ENCODE measurements at places on chromosomes 6 and 20.

DNA sequence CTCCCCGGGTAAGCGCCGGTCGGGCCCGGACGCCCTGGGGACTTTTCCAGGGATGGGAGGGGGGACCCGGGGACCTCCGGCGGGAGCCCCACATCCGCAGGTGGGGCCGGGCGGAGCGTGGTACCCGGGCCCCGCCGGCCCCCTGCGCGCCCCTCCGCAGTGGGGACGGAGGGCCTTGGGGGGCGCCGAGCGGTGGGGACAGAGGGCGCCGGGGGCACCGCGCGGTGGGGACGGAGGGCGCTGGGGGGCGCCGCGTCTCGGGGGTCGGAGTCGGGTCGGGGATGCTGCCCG lies 270 bp downstream of the PLEKHG1 start:
- DNase-seq, result no peak

- DNase-seq, result no peak
These were observed 30.2 kb downstream of the PRR18 start for GRCh38 chr6:166277892-166278578.

DNA sequence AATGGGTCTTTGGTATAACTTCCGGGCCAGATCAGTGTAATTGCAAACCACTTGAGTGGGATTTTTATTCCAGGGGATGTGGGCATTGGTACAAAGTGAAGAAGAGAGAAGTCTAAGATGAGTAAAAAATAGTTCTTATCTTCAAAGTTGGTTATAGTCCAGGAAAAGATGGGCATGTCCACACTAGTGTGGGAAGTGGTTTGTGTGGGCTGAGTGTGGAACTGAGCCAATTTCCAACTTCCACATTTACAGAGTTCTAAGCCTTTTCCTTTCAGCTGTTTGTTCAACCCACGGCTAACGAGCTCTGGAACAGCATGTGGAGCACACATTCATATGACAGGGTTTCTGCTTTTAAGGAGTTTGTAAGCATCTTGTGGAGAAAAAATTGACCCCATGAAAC lies 72.3 kb upstream of the IFNGR1 start:
- peak; percentile 10 for DNase-seq

GRCh38 chr6:43917878-43918382 lies 147.9 kb downstream of the VEGFA start:
- no peak for DNase-seq

DNA sequence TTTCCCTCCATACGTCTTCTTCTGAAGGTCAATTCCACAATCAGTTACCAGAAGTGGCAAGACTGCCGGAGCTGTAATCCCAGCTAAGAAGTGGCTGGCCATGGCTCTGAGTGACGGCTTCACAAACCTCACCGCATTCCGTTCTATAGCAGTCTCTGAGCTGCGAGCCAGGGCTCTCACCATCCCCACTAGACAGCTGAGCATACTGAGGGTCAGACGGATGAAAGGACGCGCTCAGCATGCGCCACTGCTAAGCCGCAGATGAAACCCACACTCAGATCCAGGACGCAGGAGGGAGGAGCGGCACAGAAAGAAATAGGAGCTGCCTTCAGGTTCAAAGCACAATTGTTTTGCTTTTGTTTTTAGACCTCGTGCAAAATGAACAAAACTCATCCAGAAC lies 97.9 kb downstream of the ANKRD60 start:
- DNase-seq, result no peak

GRCh38 chr6:121573481-121573880 lies 138.0 kb downstream of the GJA1 start:
- no peak for DNase-seq

DNA sequence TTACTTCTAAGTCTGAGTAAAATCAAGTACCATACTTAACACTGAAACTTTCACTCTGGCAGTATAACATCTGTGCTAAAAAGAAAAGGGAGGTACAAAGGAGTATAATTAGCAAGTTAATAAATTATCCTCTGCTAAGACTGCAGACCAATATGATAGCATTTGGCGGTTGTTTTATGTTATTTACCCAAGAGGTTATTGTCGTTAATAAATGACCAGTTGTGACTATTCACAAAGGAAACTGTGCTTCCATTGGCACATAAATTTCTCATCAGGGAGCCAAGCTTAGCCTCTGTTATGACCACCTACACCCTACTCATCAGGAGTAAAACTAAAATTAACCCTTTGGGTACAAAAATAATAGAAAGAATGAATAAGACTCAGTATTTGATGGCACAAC lies 86.5 kb downstream of the CRYBG1 start:
- no peak for DNase-seq

GRCh38 chr20:4876731-4877130 lies 124.6 kb downstream of the SLC23A2 start:
- DNase-seq, result no peak

DNA sequence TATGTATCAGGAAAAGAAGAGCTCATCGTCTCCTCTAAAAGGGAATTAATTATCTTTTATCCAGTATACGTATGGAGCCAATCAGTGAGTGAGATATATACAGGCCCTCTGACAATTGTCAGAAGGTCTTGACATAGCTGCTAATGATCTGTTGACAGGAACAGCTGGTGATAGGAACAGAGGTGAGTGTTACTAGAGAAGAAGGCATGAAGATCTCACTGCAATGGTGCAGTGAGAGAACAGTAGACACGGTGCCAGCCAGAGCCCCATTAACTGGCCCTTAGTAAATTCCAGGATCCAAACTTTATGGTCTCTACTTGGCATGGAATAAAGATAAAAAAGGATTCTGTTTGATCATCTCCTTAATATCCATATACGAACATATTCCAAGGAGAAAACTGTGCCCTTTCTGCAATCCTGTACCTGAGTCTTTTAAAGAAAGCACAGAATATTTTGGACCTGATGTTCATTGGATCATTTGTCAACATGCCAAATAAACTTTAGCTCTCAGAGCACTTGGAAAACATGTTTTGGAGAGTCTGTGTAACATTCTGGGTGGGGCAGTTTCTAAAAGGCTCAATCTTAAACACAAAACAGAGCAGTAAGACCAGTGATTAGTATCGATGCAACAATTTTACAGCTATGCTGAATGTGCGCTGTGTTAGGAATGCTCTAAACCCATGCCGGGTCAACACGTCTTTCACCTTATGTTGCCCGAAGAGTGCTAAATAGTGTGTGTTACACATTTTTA lies 135.8 kb upstream of the CITED2 start:
- no peak for DNase-seq

GRCh38 chr20:38373231-38373867 lies 27.1 kb downstream of the LBP start:
- DNase-seq, result no peak

GRCh38 chr6:150696190-150696589 lies 96.5 kb downstream of the PLEKHG1 start:
- DNase-seq, result no peak

DNA sequence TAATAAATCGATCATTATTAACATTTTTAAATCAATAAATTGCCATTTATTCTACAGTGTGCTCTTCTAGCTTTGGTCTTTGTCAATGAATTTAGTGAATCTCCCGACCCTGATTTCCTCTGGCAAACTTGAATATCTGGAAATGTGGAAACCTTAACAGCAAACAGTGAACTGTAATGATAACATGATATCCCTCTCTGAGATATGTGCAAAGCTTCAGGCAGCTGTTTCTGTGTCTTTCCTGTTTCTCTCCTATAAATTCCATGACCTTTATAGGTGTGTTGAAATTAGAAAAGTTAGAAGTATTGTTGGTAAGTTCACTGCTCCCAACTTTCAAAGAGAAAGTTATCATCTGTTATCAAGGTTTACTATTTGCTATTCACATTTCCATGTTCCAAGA lies 218.8 kb upstream of the RNF217 start:
- DNase-seq, result no peak

GRCh38 chr6:106973836-106974335 lies 643 bp downstream of the CD24 start:
- DNase-seq, result no peak

DNA sequence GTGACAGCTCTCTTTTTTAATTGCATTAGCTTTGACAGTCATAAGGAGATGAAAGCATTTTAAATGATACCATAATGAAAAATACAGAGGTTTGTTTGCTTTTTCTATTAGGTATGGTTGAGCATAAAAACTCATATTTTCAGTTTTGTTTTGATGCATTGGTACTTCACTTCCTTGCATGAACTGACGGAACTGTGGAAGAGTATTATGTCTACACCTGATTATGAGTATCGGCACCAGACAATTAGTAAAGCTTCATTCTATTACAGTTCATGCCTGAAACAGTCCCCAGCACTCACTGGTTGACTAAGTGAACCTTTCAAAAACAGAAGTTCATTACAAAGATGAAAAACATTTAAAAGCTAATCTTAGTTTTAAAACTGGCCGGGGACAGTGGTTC lies 593.0 kb downstream of the GRIK2 start:
- no peak for DNase-seq

DNA sequence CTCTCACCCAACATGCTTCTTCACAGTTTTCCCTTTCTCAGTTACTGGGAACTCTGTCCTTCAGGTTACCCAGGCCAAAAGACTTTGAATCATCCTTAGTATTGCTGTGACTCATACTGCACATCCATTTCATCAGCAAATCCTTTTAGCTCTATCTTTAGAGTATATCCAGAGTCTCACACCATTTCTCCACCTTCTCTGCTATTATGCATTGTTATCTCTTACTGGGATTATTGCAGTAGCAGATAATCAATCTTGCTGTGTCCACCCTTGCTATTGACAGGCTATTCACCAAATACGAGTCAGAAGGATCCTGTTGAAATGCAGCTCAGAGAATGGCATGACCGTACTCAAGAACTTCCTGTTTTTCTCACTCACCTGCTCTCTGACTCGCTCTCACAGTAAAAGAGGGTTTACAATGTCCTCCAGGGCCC lies 57.3 kb downstream of the BCKDHB start:
- peak; percentile 20 for DNase-seq

DNA sequence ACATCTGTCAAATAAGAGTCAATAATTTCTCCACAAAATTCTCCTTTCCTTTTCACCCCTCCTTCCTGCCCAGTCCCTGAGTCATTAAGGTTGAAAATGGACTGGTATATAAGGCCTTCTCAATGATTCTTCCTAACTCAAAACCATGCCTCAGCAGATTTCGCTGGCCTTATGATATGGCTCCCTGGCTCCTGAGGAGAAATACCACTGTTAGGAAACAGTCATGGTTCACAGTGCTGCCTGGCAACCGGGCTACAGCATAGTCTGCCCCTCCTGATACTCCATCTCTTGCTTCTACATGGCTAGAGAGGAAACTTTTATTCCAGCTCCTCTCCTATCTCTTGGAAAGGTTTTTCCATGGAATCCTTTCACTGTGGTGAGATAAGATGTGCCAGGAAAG lies 4.7 kb downstream of the UBE2J1 start:
- no peak for DNase-seq

DNA sequence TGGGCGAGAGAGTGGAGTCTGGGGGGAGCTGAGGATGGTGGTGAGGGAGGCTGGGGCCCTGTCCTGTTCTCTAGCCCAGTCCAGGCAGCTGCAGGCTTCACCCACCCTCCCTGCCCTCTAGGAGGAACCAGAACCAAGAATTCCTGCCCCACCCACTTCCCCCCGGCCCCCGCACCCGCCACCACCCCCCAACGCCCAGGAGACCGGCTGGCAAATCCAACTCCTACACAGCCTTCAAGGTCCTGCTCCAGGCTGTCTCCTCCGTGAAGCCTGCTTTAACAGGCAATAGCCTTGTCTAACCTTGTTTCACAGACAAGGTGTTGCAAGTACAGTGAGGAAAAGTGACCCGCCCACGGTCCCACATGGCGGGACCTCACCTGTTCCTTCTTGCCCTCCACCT lies 2.4 kb downstream of the SPDEF start:
- DNase-seq, result no peak

- DNase-seq, result no peak
These were observed 112.1 kb downstream of the TOX2 start for GRCh38 chr20:44026647-44027342.

- peak; percentile 34 for DNase-seq
These were observed 48.2 kb upstream of the MLN start for GRCh38 chr6:33851959-33852358.

DNA sequence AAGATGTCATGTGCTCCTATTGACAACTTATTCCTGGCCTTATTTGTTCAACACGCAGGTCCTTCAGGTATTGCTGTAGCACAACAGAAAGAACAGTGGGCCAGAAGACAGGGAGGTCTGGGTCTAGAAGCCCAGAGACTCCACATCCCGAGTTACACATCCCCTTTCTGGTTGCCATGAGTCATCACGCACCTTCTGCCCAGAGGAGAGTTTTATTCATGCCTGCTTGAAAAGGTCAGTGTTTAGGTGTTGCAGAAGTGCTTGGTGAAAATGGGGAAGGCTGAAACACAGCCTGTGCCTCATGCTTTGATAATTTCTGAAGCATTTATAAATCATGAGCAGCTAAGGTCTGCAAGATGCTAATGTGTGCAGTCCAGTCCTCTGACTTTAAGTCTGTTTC lies 256.4 kb downstream of the GMPR start:
- DNase-seq, result no peak

- no peak for DNase-seq
These were observed 795 bp downstream of the MMP24OS start for GRCh38 chr20:35277127-35277526.

- peak; percentile 89 for DNase-seq
These were observed 38.9 kb downstream of the OR2B2 start for GRCh38 chr6:27873021-27873940.

DNA sequence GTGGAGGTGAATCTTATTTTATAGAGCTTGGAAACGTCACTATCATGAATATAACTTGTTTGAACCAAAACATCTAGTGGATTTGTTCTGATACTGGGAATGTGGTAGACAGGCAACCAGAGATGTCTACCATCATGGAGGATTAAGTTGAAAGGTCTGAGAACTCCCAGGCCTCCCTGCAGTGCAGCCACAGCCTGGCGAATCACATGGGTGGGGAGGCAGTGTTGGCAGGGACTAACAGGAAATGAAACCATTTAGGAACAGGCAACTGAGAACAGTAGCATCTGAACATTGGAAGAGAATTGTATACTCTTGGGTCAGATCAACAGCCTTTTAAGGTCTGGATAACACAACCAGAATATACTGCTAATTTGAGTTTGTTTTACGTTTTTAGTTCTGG lies 22.3 kb upstream of the CEP162 start:
- DNase-seq, result no peak

- no peak for DNase-seq
These were observed 34.8 kb downstream of the PSMG4 start for GRCh38 chr6:3293271-3294155.

DNA sequence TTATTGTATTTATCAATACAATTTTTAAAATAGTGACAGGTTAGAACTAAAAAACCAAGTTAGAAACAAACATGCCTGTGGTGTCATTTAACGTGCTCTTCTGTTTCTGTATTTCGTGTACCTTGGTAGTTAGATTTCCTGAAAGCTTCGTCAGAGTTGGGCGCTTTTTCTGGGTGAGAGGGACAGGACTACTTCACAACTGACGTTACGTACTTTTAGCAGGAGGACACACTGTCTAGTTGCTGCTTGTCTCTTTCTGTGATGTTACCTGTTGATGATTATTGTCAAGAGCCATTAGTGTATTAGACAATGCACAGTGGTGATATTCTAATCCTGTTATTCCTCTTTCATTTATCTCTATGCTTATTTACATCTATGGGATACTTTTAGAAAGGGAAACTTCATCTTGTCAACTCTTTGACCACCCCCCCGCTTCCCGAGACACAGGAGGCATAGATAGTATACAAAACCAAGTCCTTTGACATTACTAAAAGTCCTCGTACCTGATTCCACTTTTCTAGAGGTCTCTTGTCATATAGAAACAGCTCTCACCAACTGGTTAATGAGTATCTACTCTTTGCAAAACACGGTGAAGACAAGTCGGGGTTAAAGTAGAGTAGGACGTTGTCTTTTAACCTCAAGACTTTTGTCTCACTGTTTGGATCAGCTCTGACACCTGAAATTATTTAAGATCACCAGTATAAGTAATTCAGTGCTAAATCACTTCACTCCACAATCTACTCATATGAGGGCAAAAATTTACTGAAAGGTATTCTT lies 96.3 kb downstream of the LYRM2 start:
- no peak for DNase-seq

Data from CD4-positive, alpha-beta T cell treated with Interleukin-17A for 1 hour (primary cell).